Activated CD8-positive, alpha-beta memory T cell treated with anti-CD3 and anti-CD28 coated beads for 1 hour (primary cell): ENCODE measurements at places on chromosomes 1 and 21.

DNA sequence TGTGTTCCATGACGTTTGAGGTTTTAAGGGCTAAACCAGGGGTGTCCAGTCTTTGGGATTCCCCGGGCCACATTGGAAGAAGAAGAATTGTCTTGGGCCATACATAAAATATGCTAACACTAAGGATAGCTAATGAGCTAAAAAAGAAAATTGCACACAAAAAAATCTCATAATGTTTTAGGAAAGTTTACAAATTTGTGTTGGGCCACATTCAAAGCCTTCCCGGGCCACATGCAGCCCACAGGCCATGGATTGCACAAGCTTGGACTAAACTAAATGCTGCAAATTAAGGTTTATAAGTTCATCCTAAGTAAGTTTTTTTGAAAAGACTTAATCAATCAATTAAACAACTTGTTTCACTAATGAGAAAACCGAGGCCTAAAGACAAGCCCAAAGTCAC, 21.9 kb downstream of the NIBAN1 start:
- DNase-seq, result no peak

DNA sequence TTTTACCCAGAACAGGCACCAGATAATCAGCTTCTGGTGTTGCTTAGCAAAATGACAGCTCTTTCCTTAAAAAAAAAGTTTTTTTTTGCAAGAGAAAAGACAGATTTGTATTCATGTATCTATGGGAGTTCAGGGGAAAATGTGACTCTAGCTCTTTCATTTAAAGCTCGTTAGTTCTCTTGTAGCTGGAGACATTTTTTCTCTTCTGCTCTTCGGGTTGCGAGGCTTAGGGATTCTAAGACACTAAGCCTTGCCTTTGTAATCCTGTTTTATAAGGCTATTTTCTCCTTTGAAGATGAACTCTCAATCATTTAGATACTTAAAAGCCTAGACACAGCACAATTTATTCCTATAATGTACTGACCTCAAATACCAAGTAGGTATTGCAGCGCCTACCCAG, 40.3 kb upstream of the EDARADD start:
- DNase-seq, result no peak

- no peak for DNase-seq
These were observed 102.4 kb downstream of the CACHD1 start for GRCh38 chr1:64572222-64572900.

DNA sequence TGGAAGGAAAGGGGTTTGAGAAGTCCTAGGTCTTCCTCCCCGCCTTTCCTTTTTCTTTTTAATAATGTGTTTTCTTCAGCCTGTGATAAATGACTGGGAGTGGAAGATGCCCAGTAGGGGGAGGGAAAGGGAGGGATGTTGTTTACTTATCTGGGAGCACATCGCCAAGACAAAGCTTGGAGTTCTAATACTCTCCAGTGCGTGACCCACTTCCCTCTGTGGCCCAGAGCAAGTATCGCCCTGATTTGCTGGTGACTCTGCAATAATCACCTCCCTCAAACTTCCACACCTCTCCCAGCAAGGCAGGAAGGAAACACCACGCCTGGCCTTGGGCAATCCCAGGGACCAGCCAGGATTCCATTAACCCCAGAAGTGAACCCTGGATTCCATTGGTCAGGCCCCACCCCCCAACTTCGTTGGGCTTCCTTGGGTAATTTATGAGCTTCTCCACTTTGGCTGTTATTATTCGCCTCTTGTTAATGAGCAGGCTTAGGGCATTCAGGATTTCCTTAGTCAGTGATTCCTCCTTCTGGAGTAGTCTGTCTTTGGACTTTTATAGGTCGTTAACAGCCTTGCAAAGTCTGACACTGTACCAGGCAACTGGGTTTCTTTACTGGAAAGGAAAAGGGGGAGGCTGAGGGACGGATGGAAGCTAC, 24.3 kb upstream of the GRHL3 start:
- no peak for DNase-seq

DNA sequence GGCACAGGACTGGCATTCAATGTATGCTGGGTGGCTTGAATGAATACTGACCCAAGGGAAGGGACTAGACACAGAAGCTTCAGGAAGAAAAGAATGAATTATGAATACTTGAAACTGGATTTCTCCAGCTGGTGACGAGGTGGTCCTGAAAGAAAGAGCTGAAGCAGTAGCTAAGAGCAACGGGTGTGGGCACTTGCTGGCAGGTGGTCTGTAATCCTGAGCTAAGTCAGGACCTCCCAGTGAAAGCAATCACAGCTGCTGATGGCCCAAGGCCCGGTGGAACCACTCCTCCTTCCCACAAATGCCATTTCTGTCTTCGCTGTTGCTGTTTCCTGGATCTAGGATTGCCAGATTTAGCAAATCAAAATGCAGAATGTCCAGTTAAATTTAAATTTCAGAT, 47.0 kb downstream of the NEK2 start:
- DNase-seq, result no peak

GRCh38 chr1:29895201-29895600, 658.9 kb downstream of the PTPRU start:
- DNase-seq, result no peak

DNA sequence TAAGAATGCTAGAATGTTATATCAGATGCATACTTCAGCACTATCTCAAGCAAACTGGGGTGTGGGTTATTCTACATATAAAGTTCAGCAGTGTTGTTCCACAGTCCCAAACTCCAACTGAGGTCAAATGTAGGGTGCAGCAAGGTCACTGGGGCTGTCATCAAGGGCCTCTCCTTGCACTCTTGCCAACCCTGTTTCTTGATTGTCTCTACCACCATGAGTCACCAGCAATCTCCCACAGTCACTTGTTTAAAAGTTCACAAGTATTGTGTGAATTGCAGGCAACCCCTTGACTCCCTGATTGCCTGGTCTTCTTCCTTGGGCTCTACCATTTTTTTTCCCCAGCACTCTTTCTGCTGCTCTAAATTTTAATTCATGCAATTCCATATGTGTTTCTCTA, 10.6 kb downstream of the METTL18 start:
- no peak for DNase-seq

GRCh38 chr1:16442265-16442664, 1.7 kb downstream of the NECAP2 start:
- no peak for DNase-seq

DNA sequence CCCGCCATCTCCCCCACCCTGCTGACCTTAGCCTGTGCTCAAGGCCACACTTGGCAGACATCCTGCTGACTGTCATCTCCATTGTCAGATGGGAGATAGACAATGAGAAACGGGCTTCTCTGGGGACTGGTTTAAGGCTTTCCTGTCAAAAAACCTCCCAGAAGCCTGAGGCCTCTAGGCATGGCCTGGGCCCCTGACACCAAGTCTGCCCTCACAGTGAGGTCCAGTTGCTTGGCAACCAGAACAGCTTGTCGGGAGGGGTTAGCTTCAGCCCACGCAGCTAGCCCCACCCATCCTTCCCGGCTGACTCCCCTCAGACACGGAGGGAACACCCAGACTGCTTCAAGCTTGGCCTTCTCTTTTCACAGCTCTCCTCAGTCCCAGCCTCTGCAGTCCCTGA, 11.0 kb downstream of the PLEKHA6 start:
- DNase-seq, result no peak

DNA sequence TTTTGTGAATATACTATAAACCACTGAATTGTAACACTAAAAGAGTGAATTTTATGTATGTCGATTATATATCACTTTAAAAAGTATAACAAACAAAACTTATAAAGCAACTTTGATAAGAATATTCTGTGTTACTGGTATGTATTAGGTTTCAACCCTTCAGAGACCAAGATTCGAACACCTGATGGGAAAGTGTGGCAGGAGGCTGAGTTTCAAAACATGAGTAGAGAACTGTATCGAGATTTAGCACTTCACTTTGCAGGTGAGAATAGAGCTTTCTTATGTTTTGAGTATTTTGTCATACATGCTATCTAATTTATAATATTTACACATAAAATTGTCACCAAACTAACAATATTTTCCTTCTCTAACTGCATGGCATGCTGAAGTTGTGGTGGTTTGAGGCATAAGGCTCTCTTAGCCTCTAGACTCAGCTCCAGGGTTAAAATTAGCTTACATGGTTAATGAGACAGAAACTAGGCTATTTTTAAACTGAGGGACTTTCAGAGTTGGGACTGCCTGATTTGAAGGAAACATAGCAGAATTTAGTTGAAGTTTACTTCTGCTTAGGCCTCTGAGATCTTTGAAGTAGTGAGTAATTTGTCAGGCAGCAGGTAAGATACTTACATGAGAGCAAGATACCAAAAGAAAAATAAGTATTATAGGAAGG, 48.6 kb downstream of the CEP350 start:
- no peak for DNase-seq

DNA sequence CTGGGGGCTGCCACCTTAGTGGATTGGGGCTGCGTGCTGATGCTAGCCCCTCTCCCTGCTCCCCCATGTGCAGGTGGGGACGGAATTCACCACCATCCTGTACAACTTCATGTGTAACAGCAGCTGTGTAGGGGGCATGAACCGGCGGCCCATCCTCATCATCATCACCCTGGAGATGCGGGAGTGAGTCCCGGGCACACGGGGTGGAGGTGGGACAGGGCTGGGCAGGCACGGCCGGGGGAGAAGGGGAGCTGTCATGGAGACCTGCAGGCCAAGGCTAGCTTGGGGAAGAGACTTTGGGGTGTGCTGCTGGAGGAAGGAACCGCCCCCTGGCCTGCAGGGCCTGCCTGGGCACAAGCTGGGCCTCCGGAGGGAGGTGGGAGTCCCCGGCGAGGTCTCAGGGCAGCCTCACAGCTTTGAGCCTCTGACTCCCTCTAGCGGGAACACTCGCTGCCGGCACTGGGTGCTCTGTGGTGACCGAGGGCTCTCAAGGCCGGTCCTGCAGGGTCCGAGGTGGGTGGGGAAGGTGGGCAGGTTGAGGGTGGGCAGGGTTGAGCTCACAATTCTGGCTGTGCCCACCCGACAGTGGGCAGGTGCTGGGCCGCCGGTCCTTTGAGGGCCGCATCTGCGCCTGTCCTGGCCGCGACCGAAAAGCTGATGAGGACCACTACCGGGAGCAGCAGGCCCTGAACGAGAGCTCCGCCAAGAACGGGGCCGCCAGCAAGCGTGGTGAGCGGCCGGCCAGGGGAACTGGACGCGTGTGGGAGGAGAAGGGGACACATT, 25.0 kb upstream of the CCDC27 start:
- no peak for DNase-seq

GRCh38 chr1:203913073-203913521, 51.7 kb downstream of the SNRPE start:
- no peak for DNase-seq

DNA sequence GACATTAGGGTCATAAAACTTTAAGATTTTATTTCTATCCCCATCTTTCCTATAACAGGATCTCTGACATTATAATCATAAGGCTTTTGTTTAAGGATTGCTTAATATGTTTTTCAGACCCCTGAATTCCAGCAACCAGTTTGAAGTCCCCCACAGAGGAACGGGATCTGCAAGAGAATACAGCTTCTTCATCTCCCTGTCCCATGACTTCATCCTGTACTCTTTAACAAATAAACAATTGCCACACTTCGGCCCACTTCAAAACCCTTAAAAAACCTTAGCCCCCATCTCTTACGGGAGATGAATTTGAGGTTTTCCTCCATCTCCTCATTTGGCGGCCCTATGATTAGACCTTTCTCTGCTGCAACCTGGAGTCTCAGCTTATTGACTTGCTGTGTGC, 35.8 kb downstream of the TESK2 start:
- no peak for DNase-seq

DNA sequence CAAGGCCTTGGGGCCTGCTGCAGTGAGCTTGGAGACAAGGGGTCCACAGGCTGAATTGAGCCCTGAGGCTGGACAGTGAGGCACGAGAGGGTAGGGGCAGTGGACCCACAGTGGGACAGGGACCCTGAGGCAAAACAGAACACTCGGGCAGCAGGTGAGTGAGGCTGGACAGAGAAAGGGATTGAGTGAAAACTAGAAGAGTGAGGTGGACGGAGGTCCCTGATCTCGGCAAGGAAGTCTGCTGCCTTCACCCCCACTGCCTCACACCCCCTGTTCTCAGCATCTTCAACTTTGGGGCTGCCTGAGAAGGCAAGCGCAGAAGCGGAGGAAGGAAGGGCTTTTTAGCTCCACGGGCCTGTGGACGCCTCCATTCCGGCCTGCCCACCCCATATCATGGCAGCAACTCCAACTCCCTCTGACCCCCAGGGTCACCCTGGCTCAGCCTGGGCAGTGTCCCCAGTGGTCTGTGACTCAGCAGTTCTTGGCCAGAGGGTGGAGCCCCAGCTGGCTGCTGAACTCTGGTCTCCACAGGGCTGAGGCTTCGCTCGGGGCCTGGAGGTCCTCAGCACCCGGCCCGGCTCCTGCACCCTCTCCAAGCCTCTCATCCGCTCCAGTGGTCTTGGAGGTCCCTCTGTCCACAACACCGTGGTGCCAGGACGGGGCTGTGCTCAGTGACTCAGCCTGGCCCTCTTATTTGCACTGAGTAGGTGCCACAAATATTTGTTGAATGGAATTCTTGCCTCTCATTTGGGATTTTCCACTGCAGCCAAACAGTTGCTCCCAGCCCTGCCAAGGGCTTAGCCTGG, 60.0 kb upstream of the EPS8L3 start:
- no peak for DNase-seq

- no peak for DNase-seq
These were observed 62.5 kb upstream of the AJAP1 start for GRCh38 chr1:4591926-4592325.

GRCh38 chr1:205199090-205199930, 12.2 kb downstream of the DSTYK start:
- no peak for DNase-seq

DNA sequence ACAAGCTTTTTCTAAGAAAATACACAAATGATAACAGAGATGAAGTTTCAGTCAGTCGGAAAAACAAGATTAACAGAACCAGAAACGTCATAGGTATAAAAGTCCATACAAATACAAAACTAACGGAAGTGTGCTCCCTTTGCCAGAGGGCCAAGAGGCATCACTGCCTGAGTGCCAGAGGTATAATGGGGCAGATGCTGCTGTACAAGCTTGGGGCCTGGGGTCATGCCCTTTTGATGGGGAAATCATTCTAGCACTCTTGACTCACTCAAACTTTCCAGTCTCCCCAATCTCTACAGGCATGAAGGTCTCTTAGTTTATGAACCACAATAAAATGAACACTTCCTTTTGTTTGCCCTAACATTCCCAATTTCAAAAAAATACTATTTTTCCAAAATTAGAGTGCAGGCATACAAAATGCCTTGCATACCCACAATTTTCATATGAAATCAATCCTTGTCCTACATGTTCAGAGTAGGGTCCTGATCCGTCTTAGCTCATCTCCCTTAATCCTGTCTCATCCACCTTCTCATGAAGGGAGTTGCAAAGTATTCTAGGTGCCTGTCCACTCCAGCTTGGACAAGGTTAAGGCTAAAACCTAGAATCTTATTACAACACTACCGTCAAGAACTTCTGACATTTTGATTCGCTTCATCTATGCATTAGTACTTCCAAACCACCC, 1.5 kb downstream of the RPL22 start:
- no peak for DNase-seq
